ENCODE measurements at places on chromosomes 1 and 21. TPM values are rescaled to one million over a fixed set of nuclear protein-coding genes. Genes with fewer than 3 reads are reported as not detected.
A peak's percentile ranks its signal among the peaks of the same experiment; 100 is the strongest.

DNA sequence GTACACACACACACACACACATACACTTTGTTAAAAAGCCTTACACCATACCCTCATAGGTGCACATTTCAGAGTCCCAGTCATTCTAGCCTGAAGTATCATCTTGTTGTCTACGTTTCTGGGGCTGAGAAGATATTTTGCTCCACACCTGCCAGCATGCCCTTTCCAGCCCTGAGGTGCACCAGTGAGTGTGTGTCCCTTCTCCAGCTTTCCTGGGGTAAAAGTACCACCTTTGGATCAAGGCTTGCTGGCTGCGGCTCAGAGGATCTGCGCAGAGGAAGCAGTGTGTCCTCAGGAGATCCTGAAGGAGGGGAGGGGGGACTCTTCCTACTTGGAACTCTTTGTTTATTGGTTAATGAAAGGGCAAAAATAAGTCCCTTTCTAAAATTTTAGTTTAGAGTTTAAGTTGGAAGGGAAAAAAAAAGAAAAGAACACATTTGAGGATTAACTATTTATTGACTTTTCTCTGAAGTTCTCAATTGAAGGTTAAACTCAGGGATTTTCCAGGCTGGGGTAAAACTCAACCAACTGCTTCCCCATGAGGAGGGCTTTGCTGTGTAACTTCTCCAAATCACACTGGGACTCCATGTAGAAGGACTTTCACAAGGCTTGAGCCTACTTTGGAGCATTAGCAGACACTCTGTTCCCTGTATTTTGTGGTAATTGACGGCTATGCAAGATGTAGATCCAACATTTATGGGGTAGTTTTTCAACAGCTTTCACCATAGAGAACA, 200.3 kb upstream of the SGIP1 start:
- DNase-seq, result no peak

DNA sequence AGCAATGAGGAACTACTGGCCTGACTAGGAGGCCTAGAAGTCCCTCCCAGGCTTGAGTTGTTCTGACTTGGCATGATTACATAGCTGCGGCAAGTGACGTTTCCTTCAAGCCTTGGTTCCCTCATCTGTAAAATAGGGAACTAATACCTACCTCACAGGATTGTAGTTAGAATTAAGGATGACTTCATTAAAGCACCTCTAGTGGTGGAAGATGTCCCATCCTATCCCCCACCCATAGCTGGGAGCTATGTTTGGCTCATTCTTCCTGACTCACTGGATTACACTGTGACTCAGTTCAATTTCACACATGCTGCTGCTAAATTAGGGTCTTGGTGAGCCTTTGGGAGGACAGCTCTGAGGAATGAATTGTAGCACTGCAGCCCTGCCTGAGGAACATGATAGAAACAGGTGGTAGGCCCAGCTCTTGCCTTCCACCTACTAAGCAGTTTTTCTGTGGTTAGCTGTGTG, 6.0 kb upstream of the SHISA4 start:
- DNase-seq, result no peak

Gene RHCE
- 2.6 TPM for polyA plus RNA-seq

GRCh38 chr21:34865400-34866241, 183.5 kb downstream of the RUNX1 start:
- DNase-seq, result no peak

GRCh38 chr1:180358649-180359048, 128.6 kb downstream of the LHX4 start:
- peak; percentile 12 for DNase-seq

- DNase-seq, result no peak
Observed at GRCh38 chr1:69791311-69791710, 223.6 kb downstream of the LRRC7 start.

Gene MAGOH
- polyA plus RNA-seq, result 36.3 TPM

Gene AMY2A
- polyA plus RNA-seq, result not detected

GRCh38 chr1:102693345-102693744, 415.0 kb downstream of the COL11A1 start:
- DNase-seq, result no peak

Gene HSD11B1
- not detected for polyA plus RNA-seq

Gene F3
- 3.1 TPM for polyA plus RNA-seq

DNA sequence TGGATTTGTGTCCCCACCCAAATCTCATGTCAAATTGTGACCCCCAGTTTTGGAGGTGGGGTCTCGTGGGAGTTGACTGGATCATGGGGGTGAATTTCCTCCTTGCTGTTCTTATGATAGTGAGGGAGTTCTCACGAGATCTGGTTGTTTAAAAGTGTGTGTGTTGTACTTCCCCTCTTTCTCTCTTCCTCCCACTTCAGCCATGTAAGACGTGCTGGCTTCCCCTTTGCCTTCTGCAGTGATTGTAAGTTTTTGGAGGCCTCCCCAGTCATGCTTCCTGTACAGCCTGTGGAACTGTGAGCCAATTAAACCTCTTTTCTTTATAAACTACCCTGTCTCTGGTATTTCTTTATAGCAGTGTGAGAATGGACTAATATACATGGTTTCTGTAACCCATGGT, 64.6 kb downstream of the RHOU start:
- no peak for DNase-seq

Gene ALX3
- polyA plus RNA-seq, result not detected

Gene CCDC190
- 6.7 TPM for polyA plus RNA-seq

DNA sequence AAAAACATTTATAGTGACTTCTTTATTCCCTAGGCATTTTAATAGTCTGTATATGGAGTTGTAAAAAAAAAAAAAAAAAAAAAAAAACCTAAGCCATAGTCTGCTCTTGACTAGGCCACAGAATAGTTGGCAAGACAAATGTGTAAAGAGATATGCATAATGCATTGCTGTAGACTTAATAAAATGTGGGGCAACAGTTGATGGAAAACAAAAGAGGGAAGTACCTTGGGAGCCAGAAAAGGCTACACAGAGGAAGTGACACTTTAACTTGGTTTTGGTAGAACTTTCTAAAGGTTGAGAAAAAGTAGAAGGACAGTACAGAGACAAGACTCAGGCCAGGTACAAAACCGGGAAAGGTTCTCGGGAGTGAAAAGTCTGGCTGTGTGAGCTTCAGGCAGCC, 802.9 kb upstream of the ADAMTS5 start:
- DNase-seq, result no peak
